Gastroesophageal sphincter (tissue), 4 donors: ENCODE measurements at places on chromosomes 16 and 17. TPM values are rescaled to one million over a fixed set of nuclear protein-coding genes. Genes with fewer than 3 reads are reported as not detected.

GRCh38 chr16:17921357-17921978 is 415.1 kb downstream of the NPIPA8 start:
- ATAC-seq, result no peak

DNA sequence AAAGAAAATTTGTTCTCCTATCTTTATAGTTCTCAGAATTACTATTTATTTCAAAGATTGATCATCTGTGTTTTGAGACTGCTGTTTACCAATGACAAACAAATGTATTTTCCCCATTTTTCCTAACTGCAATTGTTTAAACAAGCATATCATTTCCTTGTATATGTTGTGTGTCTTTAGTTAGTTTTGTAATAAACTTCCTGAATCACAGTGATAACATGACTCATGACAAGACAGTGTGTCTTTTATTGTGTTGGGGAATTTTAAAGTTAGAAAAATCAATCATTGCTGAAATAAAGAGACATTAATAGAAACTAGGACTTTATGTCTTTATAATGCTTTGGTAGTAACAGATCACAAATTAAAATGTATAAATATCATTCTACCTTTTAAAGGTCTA is 348.5 kb downstream of the KCNJ2 start:
- no peak for ATAC-seq

The CA7 gene
- total RNA-seq, result not detected

The NPIPB4 gene
- 20.4 TPM for total RNA-seq

The TLCD2 gene
- total RNA-seq, result 4.2 TPM
